ENCODE measurements at places on chromosomes 7 and 10. TPM values are rescaled to one million over a fixed set of nuclear protein-coding genes. Genes with fewer than 3 reads are reported as not detected.

The EPHA1 gene
- total RNA-seq: 0.05 TPM

The CAV2 gene
- total RNA-seq: 209 TPM

The AZGP1 gene
- total RNA-seq: not detected

The CYP3A7 gene
- 0.05 TPM for total RNA-seq

The ALOX5 gene
- total RNA-seq: 0.22 TPM

The IQUB gene
- 0.06 TPM for total RNA-seq

The SPAM1 gene
- not detected for total RNA-seq

The ACBD7 gene
- 1.1 TPM for total RNA-seq

The POM121L12 gene
- not detected for total RNA-seq

Data from A549 treated with AZD2906 at 1 μM for 4 hours (cell line).